ENCODE measurements at places on chromosomes 16 and 17. TPM values are rescaled to one million over a fixed set of nuclear protein-coding genes. Genes with fewer than 3 reads are reported as not detected.

The GAS2L2 gene
- not detected for total RNA-seq

The RNPS1 gene
- 107 TPM for total RNA-seq

- H3K27me3 ChIP-seq: no peaks in the 10 kb centered on the region
- H3K4me1 ChIP-seq: no peaks in the 10 kb centered on the region
- H3K27ac ChIP-seq: no peak overlapping the region
These were observed 29.4 kb downstream of the UTP18 start for GRCh38 chr17:51289696-51290111.

DNA sequence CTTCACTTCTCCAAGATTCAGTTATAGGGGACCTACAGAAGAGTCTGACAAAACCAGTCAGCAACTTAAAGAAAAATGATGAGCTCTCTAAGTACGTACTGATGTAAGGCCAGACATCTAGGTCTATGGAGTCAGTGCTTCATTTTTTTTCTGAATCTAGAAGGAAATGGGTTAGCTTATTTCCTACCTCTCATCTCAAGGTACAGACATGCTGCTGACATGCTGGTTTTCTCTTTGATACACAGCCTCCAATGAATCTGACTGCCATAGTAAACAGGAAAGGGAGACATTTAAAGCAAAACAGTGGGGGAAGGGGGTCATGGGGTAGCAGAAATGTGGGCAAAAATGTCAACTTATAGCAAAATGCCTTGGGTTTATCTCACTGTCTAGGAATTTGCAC, 16.4 kb downstream of the CDR2 start:
- H3K4me1 ChIP-seq: peaks cover 9% of the 10 kb centered on the region
- H3K27me3 ChIP-seq: no peaks in the 10 kb centered on the region
- DNase-seq: no peak
- peaks cover 3% of the 10 kb centered on the region for H3K36me3 ChIP-seq

DNA sequence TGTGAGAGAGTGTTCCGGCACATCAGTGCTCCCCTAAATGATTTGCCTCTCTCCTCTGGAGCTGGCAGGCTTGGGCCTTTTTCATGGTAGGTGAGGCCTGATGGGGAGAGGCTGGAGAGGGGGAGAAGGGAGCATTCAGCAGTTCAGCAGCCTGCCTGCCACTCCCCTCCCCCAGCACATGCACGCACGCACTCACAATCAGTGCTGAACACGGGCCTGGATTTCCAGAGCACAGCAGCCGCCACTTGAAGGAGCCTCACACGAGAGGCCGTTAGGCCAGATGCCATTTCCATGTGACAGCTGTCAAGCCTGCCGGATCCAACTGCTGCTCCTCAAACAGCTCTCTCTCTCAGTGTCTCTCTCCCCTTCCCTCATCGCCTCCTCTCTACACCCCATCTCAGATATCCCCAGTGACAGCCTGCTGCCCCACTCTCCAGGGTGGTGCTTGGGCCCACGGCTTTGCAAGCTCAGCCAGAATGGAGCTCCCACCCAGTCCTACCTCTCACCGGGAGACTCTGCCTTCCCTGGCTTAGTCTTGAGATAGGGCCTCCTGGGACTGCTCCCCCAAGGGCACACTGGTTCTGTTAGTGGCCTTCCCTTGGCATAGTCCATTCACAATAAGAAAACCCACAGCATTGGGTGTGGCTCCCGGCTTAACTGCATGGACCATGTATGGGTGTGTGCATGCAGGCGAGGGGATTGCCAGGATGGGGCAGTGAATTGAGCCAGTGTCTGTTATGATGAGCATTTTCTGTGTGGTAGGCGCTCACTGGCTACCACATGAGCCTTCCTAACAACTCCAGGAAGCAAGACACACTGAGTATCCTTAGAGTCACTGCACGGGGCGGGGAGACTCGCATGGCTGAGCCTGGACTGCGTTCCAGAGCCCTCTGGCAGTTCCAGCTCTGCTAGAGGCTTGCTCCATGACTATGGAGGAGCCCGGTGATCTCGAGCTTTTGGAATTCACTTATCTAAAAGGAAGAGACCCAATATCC, 226.2 kb downstream of the CCDC182 start:
- H3K27me3 ChIP-seq: no peaks in the 10 kb centered on the region
- peak; percentile 76 for DNase-seq
- peaks cover 50% of the 10 kb centered on the region for H3K4me1 ChIP-seq

DNA sequence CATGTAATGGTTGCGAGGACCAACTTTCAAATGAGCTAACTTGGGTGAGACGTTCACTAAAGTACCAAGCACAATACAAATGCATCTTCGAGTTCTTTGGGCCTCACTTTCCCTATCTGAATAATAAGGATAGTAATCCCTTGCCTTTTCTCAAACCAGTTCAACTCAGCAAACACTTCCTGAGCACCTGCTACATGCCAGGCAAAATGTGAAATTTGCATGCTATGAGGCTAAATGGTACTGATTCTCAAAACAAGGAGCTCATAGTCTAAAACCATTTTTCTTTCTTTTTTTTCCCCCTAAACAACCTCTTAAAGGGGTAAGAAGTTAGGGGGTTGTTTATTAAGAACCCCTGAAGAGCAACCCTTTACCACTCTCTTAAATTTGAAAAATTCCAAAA, 101.4 kb upstream of the HLF start:
- no peaks in the 10 kb centered on the region for H3K36me3 ChIP-seq
- H3K4me1 ChIP-seq: no peaks in the 10 kb centered on the region
- H3K27me3 ChIP-seq: no peaks in the 10 kb centered on the region
- DNase-seq: no peak

- no peak overlapping the region for H3K27ac ChIP-seq
- H3K36me3 ChIP-seq: no peaks in the 10 kb centered on the region
- H3K27me3 ChIP-seq: no peaks in the 10 kb centered on the region
- no peaks in the 10 kb centered on the region for H3K4me1 ChIP-seq
- H3K4me3 ChIP-seq: no peak overlapping the region
These were observed 79.3 kb upstream of the HSBP1 start for GRCh38 chr16:83728492-83728891.

DNA sequence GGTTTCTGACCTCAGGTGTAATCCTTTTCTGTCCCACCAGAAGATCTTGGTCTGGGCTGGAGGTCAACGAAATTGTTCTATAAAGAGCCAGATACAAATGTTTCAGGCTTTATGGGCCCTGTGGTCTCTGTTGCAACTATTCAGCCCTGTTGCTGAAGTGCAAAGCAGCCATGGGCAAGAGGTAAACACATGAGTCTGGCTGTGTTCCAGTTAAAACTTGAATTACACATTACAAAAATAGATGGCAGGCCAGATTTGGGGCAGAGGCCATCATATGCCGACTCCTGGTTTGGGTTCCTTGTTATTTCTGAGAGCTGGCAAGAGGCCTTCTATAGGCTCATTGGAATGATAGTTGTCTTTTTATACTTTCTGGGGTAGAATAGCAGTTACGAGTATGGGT, 114.4 kb downstream of the SDR42E1 start:
- H3K4me3 ChIP-seq: no peak overlapping the region
- H3K27me3 ChIP-seq: no peaks in the 10 kb centered on the region
- no peaks in the 10 kb centered on the region for H3K4me1 ChIP-seq
- DNase-seq: no peak
- H3K36me3 ChIP-seq: no peaks in the 10 kb centered on the region

DNA sequence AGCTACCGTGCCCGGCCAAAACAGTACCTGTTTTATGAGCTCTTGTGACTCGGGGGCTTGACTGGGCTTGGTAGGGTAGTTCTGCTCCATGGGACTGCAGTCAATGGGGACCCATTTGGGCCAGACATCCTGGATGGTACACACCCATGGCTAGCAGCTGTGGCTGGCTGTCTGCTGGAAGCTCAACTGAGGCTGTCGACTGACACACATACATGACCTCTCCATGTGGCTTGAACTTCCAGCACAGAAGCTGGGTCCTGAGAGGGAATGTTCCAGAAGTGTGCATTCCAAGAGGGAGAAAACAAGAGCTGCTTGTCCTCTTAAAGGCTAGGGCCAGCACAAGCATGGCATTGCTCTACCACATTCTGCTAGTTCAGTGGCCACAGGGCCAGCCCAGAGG, 14.9 kb upstream of the NKD1 start:
- no peak overlapping the region for H3K27ac ChIP-seq
- no peaks in the 10 kb centered on the region for H3K4me1 ChIP-seq
- H3K36me3 ChIP-seq: no peaks in the 10 kb centered on the region
- no peak for DNase-seq

GRCh38 chr16:70432723-70433457, 6.0 kb downstream of the ST3GAL2 start:
- H3K4me3 ChIP-seq: no peak overlapping the region
- H3K27ac ChIP-seq: peak overlapping the region; percentile 68
- no peaks in the 10 kb centered on the region for H3K36me3 ChIP-seq
- H3K27me3 ChIP-seq: no peaks in the 10 kb centered on the region
- H3K4me1 ChIP-seq: peaks cover 83% of the 10 kb centered on the region

DNA sequence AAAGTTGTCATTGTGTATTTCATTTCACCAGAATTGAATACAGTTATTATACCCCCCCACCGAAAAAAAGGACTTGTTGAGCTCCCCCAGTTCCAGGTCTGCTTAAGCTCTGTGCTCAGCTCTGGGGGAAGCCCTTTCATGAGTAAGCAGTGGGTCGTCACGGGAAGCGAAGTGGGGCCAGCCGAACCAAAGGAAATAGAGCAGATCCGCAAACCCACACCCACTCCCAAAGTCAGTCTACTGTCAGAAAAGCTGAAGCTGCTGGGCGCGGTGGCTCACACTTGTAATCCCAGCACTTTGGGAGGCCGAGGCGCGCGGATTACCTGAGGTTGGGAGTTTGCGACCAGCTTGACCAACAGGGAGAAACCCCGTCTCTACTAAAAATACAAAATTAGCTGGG, 50.1 kb downstream of the PECAM1 start:
- no peak overlapping the region for H3K27ac ChIP-seq
- no peaks in the 10 kb centered on the region for H3K27me3 ChIP-seq
- H3K4me1 ChIP-seq: no peaks in the 10 kb centered on the region
- no peaks in the 10 kb centered on the region for H3K36me3 ChIP-seq
- no peak overlapping the region for H3K4me3 ChIP-seq
- no peak for DNase-seq

The CCL11 gene
- 0.40 TPM for total RNA-seq

DNA sequence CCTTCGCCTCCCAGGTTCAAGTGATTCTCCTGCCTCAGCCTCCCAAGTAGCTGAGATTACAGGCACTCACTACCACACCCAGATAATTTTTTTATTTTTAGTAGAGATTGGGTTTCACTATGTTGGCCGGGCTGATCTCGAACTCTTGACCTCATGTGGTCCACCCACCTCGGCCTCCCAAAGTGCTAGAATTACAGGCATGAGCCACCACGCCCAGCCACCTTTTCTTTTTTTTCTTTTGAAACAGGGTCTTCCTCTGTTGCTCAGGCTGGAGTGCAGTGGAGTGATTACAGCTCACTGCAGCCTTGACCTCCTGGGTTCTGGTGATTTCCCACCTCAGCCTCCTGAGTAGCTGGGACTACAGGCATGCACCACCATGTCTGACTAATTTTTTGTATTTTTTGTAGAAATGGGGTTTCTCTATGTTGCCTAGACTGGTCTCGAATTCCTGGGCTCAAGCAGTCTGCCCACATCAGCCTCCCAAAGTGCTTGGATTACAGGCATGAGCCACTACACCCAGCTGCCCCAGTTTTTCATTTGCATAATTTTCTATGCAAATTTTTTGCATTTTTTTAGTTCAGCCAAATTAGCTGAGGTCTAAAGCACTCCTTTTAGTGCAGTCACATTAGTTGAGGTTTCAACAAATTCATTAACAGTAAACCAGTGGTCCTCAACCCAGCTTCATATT, 11.3 kb downstream of the WWP2 start:
- no peaks in the 10 kb centered on the region for H3K27me3 ChIP-seq
- no peak overlapping the region for H3K4me3 ChIP-seq
- no peaks in the 10 kb centered on the region for H3K4me1 ChIP-seq
- DNase-seq: no peak

The HAP1 gene
- total RNA-seq: 0.08 TPM

DNA sequence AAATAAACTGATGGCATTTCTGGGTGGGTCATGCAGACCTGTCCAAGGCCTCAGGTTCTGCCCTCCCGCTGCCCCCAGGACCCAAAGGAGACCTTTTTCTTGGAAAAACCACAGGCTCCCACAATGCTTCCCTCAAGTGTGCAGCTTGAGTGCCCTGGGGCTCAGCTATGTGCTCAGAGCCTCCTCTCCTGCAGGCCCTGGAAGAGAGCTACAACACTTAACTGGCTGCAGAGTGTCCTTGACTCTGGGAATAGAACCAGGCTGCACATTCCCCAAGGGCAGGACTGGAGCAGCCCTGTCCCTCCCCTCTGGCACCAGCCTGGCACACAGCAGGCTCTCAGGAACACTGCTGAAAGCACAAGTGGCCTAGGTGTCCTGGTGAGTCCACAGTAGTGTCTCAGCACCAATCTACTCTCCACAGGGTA, 4.8 kb upstream of the SREBF1 start:
- H3K4me1 ChIP-seq: peaks cover 34% of the 10 kb centered on the region
- H3K36me3 ChIP-seq: no peaks in the 10 kb centered on the region
- no peak for DNase-seq
- H3K4me3 ChIP-seq: no peak overlapping the region

The ARHGAP23 gene
- 7.3 TPM for total RNA-seq

The UMOD gene
- not detected for total RNA-seq

GRCh38 chr16:48441106-48441505, 55.9 kb upstream of the SIAH1 start:
- peaks cover 7% of the 10 kb centered on the region for H3K4me1 ChIP-seq
- H3K27me3 ChIP-seq: no peaks in the 10 kb centered on the region
- H3K27ac ChIP-seq: no peak overlapping the region
- DNase-seq: no peak
- no peaks in the 10 kb centered on the region for H3K36me3 ChIP-seq

DNA sequence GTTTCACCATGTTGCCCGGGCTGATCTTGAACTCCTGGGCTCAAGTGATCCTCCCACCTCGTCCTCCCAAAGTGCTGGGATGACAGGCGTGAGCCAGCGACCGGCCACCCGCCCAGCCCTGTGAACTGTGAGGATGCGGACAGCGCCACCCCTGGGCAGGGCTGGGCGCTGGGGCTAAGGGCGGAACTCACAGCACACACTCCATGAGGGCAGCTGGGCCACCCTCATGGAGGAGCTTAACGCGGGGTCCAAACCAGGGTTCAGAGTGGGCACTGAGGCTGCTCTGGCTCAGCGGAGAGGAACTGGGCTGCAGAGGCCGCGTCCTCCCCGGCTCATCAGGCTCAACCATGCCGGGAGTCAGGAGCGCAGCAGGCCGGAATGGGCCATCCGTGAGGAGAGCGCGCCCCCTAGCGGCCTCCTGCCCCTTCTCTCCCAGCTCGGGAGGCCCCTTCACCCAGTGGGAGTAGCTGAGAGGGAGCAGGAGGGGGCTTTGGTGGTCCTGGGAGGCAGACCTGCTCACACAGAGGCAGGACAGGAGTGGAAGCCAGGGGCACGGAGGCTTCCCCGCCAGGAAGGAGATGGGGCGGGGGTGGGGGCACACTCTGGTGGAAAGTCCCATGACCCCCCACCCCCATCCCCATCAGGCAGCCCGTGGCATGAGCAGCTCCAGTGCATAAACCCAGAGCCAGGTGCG, 13.8 kb downstream of the CORO7 start:
- H3K36me3 ChIP-seq: no peaks in the 10 kb centered on the region
- peak; percentile 92 for DNase-seq
- no peaks in the 10 kb centered on the region for H3K27me3 ChIP-seq
- H3K4me1 ChIP-seq: no peaks in the 10 kb centered on the region
- no peak overlapping the region for H3K4me3 ChIP-seq
- H3K27ac ChIP-seq: no peak overlapping the region

Measured in hepatocyte (in vitro differentiated cells).